Psoas muscle (tissue), 8 donors: ENCODE measurements at places on chromosomes 11 and 22.

DNA sequence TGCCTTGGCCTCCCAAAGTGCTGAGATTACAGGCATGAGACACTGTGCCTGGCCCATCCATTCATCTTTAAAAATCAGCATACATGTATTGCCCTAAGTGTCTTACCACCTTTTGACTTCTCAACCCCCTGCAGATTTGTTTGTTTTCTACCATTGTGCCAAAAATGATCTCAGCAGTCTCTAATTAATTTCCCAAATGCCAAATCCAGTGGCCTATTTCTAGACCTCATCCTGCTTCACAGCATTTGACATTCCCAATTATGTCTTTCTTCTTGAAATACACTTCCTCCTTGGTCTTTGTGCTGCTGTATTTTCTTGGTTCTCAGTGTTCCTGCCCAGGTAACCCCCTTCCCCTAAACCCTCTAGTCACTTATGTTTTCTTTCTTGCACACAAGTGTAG lies 46.0 kb upstream of the GRAMD1B start:
- DNase-seq: no peak

- no peak for DNase-seq
These were observed 728.0 kb upstream of the TENM4 start for GRCh38 chr11:80168796-80169195.

- peak; percentile 17 for DNase-seq
These were observed 258.3 kb downstream of the ETS1 start for GRCh38 chr11:128328955-128329551.

DNA sequence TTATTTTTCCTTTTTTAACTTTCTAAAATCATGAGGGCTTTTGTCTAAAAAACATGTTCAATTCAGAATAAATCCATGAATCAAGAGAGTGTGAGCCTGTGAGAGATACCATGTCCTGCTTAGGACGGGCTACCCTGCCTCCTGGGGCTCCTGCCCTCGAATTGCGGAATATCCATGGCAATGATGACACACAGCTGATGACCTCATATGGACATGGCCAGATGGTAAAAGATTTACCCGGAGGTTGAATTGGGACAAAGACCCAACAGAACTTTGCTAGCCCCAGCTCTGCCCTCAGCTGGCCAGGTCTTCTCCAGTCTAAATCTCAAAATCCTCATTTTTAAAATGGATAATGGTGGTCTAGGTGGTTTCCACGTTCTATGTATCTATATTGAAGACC lies 538.1 kb upstream of the API5 start:
- no peak for DNase-seq

- no peak for DNase-seq
These were observed 9.4 kb downstream of the IGF2 start for GRCh38 chr11:2129699-2130366.

GRCh38 chr11:74871037-74871436 lies 77.9 kb downstream of the XRRA1 start:
- DNase-seq: no peak

- DNase-seq: no peak
These were observed 859.0 kb downstream of the FAM181B start for GRCh38 chr11:81874635-81875034.

DNA sequence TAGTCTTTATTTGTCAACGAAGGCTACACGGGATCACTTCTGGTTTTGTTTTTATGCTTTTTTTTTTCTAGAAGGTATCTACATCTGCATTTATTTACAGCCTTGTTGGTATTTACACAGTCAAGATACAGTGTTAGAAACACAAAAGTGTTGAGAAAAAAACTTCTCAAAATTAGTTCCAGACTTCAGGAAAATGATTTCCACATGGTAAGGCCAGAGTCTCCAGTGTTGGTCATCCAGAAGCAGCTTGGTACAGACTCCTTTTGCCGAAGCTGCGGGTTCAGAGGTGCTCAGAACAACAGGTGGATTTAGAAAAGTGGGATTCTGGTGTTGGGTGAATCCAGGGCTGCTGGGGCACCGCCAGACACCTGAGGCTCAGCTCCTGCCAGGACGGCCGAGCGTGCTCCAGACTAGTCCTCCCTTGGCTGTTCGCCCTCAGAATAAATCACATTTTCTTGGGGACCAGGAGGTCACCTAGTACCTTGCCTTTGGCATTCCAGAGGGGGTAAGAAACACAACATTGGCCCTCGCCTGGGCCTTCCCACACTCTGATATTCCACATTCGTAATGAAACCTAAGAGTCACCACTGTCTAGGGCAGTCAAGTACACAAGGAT lies 78.7 kb upstream of the NARS2 start:
- no peak for DNase-seq

- DNase-seq: no peak
These were observed 124.2 kb upstream of the SEZ6L start for GRCh38 chr22:26045051-26045450.

DNA sequence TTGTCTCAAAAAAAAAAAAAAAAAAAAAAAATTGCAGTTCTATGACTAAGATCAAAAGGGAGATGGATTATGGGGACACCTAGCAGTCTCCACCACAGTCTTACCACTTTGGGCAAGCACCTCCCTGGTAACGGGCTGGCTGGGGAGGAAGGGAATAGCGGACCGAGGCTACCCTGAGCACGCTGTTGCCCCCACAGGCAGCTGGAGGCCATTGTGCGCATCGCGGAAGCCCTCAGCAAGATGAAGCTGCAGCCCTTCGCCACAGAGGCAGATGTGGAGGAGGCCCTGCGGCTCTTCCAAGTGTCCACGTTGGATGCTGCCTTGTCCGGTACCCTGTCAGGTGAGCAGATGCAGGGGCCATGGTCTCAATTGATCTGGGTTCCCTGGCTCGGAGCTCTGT lies 21.2 kb downstream of the MCM5 start:
- DNase-seq: no peak

GRCh38 chr11:62792202-62792575 lies 383 bp upstream of the TMEM223 start:
- DNase-seq: no peak

DNA sequence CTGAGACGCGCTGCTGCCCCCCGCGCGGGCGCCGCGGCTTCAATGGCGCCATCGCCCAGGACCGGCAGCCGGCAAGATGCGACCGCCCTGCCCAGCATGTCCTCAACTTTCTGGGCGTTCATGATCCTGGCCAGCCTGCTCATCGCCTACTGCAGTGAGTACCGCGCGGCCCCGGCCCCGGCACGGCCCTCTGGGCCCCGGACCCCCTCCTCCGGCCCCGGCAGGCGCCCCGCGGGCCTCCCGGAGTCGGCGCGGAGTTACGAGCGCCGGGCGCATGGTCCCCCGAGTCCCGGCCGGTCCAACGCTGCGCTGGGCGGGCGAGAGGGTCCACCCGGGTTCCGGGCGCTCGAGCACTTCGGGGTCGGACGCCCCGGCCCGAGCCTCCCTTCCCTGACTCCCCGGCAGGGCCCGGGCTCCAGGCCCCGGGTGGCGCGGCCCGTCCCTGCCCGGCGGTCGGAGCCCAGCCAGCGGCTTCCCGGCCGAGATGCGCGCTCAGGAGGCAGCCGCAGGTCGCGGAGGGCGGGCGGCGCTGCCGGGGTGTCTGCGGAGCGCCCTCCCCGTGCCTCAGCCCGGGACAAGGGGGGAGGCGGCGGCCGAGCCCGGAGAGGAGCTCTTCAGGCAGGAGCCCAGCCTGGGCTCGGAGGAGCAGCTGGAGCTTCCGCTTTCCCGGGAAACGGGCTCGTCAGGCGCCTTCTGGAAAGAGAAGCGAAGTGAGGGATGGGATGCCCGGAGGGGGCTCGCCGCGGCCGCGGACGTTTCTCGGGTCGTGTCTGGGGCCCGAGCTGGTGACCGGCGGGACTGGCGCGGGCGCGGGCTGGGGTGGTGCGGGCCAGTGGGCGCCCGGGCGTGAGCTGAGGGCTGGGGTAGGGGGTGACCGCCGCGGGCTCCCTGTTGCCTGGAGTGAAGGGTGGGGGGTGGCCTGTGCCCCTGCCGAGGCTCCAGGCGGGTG lies 1337.8 kb downstream of the BRD1 start:
- DNase-seq: no peak

GRCh38 chr22:35690001-35690400 lies 27.7 kb upstream of the APOL5 start:
- no peak for DNase-seq

DNA sequence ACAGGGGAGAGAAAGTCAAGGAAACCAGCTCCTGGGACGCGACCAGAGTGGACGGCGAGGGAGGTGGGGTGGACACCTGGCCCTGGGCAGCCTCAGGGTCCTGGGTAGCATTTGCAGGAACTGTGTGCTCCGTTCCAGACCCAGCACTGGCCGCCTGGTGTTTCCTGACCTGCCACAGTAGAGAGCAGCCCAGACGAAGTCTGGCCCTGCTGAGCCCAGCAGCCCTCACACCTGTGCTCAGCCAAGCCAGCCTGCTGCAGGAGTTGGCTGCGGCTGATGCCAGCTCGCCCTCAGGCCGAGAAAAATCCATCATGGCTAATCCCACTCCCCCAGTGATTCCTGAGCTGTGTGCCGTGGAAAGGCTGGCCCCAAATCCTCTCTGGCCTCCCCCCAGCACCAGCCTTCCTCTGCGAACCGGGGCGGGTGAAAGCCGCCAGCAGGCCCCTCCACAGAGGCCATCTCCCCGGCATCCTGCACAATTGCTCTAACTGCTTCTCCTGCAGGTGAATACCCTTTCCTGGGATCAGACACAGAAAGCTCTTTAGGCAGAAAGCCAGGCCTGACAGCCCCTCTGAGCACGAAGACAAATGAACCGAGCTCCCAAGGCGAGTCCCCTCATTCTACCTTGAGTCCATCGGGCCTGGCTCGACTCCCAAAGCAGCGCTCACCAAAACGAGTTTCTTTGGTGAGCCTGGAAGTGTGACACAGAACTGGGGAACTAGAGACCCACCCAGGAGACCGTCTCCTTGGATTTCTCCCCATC lies 88.6 kb downstream of the RTL6 start:
- no peak for DNase-seq

DNA sequence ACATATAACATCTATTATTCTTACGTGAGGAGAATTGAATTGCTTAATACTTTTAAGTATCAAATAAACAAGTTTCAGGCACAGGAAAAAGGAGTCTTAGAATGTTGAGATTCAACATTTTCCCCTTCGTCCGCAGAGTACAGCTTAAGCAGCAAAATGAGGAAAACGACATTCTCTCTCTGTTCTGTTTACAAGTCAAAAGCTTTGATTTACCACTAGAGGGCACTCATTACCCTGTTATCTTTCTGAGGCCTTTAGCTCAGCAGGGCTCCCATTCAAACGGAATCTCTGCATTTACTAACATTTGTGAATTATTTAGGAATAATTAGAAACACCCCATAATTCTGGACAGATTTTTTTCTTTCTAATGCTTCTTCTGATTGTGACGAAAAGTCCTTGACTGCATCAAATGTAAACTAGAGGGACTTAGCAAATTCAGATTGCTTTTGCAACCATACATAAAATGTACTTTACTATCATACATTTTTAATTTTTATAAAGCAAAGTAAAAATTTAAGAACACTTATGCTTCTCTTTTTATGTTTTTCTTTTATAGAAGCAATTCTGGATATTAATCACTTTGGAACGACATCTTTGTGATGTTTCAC lies 75.0 kb downstream of the JRKL start:
- DNase-seq: no peak

GRCh38 chr11:69122326-69122629 lies 33.5 kb upstream of the SMIM38 start:
- no peak for DNase-seq

GRCh38 chr11:69156673-69157155 lies 979 bp downstream of the SMIM38 start:
- DNase-seq: no peak

GRCh38 chr11:132055296-132055695 lies 684.9 kb downstream of the NTM start:
- no peak for DNase-seq

GRCh38 chr11:3942956-3943497 lies 87.6 kb downstream of the STIM1 start:
- DNase-seq: no peak

DNA sequence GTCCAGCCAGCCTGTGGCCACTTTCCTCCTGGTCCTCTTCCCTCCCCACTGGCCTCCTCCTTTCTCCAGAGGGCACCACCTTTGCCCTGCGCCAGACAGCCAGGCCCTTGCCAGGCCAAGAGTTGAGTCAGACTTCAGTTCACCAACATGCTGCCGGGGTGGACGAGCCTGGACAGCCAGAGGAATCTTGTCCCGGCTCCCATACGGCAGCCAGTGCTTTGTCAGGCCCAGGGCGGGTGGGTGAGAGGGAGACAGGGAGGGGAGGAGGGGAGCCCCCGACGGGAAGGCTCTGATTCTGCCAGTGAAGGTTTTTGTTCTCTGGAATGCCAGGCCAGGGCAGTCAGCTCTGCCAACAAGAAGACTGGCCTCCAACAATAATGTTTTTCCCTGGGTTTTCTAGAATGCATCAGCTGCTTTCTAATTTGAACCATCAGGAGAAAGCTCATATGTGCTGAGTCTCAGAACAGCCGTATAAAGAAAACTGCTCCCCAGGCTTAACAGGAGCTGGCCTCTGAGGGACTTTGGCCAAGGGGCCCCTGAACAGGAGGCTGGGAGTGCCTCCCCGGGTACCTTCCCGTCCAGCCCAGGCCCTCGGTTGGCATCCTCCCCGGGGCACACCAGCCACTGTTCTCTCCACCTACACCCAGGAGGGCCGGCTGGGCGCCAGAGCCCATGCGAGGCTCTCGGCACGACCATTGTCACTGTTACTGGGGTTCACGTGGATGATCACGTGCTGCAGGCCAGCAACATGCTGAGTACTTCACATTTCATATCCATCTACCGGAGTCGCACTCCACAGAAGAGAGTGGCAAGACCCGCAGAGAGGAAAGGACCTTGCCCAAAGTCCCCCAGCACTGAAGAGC lies 28.6 kb downstream of the LIF start:
- no peak for DNase-seq

DNA sequence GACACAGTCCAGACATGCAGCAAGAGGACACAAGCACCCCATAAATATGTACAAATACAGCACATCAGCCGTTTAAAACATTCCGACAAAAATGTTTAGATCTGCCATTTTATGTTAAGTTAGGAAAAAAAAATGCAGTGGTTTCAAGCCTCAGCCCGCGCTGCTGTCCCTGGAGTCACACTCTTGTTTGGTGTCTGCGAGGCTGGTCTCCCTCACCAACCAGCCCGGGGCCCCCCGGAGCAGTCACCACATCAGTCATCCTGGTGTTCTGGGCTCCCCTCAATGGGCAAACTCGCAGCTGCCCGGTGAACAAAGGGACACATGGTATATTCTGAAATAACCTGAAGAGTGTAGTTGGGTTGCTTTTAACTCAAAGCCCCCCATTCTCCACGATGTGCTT lies 1022.2 kb downstream of the BRD1 start:
- no peak for DNase-seq

GRCh38 chr22:23275751-23276150 lies 95.4 kb downstream of the BCR start:
- DNase-seq: no peak

DNA sequence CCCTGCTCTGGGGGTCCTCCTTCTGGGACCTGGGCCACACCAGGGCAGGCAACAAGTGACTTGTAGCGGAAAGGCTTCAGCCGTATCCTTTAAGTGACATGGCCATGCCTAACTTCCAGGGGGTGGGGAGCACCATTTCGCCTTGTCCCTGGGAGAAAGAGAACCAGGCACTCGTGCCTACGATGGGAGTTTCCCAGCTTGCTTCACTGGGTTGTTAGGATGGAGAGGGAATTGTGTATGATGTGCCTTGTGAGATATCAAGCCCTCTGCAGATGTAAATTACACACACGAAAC lies 151.4 kb downstream of the CACNA1I start:
- DNase-seq: no peak

GRCh38 chr11:97502201-97502600 lies 1112.4 kb downstream of the JRKL start:
- no peak for DNase-seq
